ENCODE measurements at places on chromosomes 1 and 21. TPM values are rescaled to one million over a fixed set of nuclear protein-coding genes. Genes with fewer than 3 reads are reported as not detected.

SMPDL3B gene
- 1.9 TPM for polyA plus RNA-seq

FHAD1 gene
- polyA plus RNA-seq = 0.71 TPM

RNF186 gene
- 0.34 TPM for polyA plus RNA-seq

GSTM1 gene
- polyA plus RNA-seq = 0.27 TPM

DNA sequence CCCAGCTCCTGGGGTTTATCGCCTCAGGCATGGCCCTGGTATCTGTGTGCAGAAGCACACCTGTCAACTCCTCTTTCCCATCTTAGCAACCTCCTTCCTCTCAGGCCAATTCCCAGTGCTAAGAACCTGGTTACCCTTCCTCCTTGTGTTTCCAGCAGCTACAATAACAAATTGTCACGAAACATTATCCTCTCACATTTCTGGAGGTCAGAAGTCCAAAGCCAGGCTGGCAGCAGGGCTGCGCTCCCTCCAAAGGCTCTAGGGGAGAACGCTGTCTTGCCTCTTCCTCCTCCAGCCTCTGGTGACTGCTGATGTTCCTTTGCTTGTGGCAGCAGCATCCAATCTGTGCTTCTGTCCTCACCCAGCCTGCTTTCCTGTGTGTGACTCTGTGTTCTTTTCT is 10.7 kb upstream of the MRPS14 start:
- no peak for DNase-seq

GRCh38 chr1:206025283-206025820 is 1.7 kb upstream of the CTSE start:
- no peak for DNase-seq

DNA sequence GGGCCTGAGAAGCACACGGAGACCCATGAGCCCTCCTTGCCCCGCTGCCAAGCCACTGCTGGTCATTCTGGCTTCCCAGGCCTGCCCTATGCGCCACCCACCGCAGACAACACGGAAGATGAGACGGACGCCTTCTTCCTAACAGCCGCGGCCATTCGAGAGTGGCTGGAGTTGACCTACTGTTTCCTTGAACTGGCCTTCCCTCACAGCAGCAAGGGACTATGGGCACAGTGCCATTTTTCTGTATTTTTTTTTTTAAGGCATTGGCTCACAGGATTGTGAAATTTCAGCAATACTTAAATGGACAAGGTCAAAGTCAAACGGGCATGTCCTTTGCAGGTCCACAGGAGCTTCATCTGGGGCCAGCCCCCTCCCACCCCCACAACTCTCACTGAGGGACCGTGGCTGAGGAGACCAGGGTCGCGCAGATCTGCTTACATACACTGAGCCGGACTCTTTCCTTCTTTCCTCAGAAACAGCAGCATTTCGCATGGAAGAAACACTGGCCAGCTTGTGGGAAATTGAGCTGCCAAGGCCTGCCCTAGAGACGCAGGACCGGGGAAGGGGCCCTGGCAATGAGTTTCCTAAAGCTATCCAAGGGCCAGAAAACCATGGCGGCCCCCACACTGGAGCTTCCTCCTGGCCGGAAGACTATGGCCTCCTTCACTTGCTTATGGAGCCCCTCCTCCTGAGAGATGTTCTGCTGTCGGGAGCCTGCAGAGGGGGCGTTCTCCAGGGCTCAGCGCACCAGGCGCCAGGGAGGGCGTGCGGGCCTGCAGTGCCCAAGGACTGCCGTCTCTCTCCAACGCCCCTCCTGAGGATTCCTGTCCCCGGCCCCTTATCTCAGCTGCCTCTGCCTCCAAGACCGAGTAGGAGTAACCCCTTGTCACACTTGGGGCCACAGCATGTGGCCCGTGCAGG is 98.9 kb downstream of the PGBD5 start:
- DNase-seq = no peak

TNFRSF14 gene
- polyA plus RNA-seq = 233 TPM

Measured in thymus (tissue), 14 donors.